Cardiac septum (tissue), 1 donor: ENCODE measurements at places on chromosomes 12 and 14. TPM values are rescaled to one million over a fixed set of nuclear protein-coding genes. Genes with fewer than 3 reads are reported as not detected.

DNA sequence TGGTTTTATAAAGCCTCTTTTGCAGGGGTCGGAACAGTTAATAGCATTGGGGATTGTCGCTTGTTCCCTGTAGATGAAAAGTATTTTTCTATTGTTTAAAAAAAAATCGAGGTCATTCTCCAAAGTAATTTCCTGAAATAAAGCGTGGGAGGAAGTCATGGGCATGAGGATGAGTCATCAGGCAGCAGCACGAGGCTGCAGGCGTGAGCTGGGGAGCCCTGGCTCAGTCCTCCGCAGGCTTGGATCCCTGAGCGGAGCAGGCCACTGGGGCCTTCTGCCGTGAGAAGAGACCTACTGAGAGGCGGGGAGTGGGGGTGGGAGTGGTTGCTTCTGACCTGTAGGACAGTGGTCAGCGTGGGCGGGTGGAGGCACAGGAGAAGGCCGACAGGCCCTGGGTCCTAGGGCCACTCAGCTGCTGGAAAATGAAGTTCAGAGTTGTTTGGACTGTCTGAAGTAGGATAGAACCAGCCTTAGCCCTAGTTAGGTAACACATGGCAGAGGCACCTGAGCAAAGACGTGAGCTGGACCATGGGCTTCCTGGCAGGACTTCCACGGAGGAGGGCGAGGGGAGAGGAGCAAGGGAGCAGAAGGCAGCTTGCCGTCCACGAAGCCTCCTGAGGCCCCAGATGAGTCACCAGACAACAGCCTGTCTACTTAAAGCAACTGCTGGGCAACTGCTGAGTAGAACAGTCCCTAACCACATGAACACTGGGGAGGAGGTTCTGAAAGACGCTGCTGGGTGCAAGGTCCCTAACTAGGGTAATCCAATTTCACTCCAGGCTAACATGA lies 21.1 kb upstream of the LGALS3 start:
- peak; percentile 92 for DNase-seq

- DNase-seq, result peak; percentile 46
These were observed 46.6 kb upstream of the ESRRB start for GRCh38 chr14:76329154-76329928.

DNA sequence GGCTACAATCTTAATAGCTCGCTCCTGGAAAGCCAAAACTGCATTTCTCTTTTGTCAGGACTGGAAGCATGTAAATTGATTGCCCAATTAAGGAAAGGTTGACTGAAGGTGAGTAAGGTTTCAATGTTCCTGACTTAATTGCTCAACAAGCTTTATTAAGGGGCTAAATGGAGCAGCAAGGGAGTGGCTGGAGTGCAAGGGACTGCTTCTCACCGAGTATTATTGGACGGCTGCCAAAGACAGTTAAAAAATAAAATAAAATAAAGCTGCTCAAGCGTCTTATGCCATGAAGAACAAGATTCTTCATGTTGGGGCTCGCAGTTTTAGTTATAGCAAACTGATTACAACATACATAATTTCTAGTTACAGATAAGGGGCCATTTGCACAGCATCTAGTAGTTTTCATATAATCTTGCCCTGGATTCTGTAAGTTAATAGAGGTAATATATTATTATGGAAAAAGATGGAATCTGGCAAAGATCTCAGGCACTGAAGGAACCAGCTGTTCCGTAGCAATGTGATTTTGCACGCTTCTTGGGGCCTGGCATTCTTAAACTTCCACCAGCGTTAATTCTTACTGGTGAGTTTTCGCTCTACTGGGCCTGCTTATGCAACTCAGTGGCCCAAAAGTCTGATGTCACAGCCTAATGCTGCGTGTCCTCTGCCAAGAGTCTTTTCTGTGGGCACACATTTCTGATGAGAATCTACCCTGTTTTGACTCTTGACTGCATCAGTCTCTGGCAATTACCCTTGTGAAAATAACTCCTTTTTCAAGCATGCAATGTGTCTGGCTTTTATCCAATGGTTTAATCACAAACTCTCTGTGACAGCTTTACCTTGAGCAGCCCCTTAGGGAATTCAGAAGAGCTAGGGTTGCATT lies 108.5 kb downstream of the SLC38A1 start:
- no peak for DNase-seq

DNA sequence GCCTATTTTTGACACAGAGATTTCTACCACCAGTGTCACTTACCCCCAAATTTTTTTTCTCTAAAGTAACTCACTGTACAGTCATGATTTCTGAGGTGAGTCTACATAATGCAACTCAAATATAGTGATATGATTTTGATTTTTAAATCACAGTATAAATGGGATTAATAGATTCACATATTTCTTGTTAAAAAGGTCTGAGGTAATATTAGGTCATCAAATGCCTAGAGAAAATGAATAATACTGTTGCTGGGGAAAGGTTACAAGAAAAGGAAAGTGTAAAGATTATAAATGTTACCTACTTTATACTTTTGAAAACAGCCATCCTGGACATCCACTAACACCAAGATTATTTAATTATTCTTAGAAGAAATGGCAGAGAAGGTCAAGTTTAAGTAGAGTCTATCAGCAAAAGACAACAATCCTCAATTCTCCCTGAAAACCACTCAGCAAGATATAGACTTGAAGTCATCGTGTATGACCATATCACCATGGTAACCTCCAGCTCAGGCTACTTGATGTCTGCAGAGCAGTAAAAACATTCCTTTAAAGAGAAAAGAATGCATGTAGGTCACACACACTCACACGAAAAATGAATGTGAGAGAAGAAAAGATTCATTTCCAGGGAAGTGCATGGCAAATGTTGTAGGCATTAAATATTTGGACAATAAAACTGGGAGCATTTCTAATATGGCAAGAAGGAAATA lies 58.7 kb downstream of the CCDC59 start:
- no peak for DNase-seq

- peak; percentile 67 for DNase-seq
These were observed 46.0 kb downstream of the FAM222A start for GRCh38 chr12:109759595-109759994.

DNA sequence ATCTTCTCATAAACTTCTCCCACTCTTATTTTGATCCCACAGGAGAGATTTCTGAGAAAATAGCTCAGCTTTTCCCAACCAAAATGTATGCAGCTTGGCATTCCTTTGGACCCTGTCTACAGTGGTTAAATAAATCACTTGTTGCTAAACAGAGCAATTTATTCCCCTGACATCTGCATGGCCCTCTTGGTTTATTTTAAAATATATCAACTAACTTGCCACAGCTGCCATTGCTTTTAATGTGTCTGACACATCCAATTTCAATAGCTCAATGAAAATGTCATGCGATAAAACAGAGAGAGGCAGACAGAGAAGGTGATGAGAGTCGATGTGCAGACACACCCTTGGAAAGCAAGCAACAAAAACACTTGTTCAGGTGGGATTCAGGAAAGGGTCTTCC lies 128.3 kb downstream of the SSPN start:
- DNase-seq, result no peak

DNA sequence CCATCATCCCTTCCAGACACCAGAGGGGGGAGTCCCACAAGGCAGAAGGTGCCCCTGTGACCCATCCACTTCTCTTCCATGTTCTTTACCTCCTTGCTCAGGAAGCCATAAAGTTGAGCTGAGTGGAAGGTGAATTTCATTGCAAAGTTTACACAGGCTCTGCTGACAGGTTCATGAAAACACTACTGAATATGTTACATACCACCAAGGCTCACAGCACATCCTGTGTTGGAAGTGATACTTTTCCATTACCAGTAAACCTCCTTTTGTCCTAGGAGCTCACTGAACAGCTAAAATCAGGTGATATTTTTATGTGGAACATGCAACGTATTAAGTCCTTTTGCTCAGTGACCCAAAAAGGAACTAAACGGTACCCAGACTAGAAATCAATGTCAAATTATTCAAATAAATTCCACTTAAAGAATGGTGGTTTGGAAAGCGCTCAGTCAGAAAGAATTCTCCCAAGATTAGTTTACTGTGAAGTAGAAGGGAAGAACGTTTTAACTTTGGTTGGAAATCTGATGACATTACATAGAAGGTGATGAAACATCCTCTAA lies 196.2 kb upstream of the NUDT4 start:
- no peak for DNase-seq

DNA sequence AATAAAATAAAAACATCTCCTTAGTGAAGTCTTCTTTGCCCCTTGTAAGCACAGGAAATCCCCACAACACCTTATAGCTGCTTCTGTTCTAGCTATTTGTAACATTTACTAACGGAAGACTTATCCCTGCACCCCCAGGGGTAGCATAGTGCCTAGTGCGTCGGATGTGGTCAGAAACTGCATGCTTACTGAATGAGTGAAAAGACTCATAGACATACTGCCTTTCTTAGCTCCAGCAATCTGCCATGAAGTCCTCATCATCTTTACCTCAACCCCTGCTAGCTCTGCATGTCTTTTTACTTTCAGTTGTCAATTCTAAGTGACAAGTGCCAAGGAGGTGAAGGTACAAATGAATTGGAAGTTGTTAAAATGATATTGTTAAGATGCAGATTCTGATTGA lies 12.9 kb downstream of the RIOX1 start:
- no peak for DNase-seq

- no peak for DNase-seq
These were observed 96.9 kb upstream of the TBX3 start for GRCh38 chr12:114780746-114781399.

GRCh38 chr12:113479590-113480335 lies 8.1 kb upstream of the LHX5 start:
- no peak for DNase-seq

- no peak for DNase-seq
These were observed 3.2 kb downstream of the SPTLC2 start for GRCh38 chr14:77613201-77613600.

- no peak for DNase-seq
These were observed 8.2 kb downstream of the GNPNAT1 start for GRCh38 chr14:52783206-52783605.

GRCh38 chr12:53205747-53206419 lies 1.2 kb downstream of the ITGB7 start:
- no peak for DNase-seq

DNA sequence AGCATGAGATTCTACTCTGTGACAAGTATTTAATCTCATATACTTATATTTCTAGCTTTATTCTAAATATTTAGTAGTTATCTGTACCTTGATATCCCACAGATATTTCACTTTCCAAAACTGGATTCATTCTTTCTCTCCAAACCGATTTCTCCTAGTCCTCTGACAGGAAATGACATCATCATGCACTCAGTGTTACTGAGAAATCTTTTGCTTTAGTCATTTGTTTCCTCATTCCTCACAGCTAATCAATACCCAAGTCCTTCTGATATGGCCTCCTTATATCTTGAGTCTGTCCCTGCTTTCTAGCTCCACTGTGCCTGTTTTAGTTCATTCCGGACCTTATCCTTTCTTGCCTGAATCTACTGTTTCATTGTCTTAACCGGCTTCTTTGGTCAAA lies 39.4 kb upstream of the E2F7 start:
- DNase-seq, result no peak

DNA sequence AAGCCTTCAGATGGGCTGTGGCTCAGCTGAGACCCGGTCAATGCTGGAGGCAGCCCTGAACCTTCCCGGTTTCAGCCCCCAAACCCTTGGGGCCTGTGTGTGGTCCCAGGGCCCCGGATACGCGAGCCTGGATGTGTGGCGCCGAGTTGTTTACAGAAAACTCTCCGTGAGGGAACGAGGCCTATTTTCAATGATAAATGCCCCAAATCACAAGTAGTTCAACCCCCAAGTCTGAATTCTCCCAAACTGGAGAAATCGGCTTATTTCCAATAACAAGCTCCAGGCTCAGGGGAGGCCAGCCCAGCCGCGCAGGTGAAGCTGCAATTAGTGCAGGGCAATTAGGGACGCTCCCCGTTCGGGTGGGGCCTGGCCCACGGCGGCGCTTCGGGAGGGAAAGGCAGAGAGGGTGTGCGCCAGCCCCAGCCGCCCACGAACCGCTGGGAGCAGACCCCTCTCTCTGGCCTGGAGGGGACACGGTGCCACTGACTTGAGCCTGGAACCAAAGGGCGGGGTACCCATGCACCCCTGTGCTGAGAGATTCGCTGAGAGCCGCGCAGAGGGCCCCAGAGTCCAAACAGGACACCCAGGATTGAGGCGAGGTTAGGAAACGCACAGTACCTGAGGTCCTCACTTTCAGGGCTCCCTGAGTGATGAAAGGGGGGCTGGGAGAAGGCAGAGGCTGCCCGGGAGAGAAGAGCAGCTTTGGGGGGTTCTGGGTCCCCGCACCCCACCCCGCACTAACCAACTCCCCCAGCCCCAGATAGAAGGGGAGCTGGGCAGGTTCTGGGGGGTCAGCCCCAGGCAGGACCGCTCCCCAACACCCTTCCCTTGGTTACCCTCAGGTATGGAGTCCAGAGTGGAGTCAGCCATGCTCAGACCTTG lies 14.2 kb upstream of the ANKRD9 start:
- no peak for DNase-seq

GRCh38 chr14:50954811-50955372 lies 10.6 kb upstream of the PYGL start:
- no peak for DNase-seq

- DNase-seq, result no peak
These were observed 63.5 kb downstream of the DYRK2 start for GRCh38 chr12:67712011-67712410.

DNA sequence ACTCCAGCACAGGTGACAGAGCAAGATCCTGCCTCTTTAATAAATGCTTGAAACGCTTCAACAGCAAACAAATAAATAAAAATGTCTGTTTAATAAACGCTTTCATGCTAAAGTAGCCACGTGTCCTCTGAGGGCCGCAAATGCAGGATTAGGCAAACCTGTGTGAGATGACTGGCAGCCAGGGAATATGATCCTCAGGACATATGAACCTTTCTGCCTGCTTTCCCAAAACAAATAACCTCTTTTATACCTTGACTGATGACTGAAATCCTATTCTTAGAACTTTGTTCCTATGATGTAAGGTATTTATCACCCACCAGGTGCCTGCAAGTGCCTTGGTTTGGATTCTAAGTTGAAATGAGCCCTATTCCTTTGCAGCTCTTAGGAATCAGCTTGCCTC lies 14.5 kb upstream of the FLVCR2 start:
- no peak for DNase-seq

SDS gene
- 0.81 TPM for total RNA-seq

GCH1 gene
- total RNA-seq, result 2.6 TPM

CDCA3 gene
- 0.65 TPM for total RNA-seq

HCAR3 gene
- 0.54 TPM for total RNA-seq

GPRC5A gene
- total RNA-seq, result 0.78 TPM

RNFT2 gene
- 0.78 TPM for total RNA-seq

COX8C gene
- 0.67 TPM for total RNA-seq

CNTN1 gene
- total RNA-seq, result 0.27 TPM

CBLN3 gene
- total RNA-seq, result 1.2 TPM

SLC6A12 gene
- 2.7 TPM for total RNA-seq

RBP5 gene
- 0.62 TPM for total RNA-seq

SERPINA5 gene
- 1.2 TPM for total RNA-seq

PLCZ1 gene
- not detected for total RNA-seq

SERPINA10 gene
- not detected for total RNA-seq

LMO3 gene
- 0.38 TPM for total RNA-seq

LHX5 gene
- not detected for total RNA-seq

OAS3 gene
- total RNA-seq, result 6.4 TPM

CMTM5 gene
- total RNA-seq, result not detected

GALNT9 gene
- not detected for total RNA-seq

TARBP2 gene
- 11.6 TPM for total RNA-seq

ALX1 gene
- total RNA-seq, result not detected

LRRK2 gene
- 7.1 TPM for total RNA-seq
